Activated CD4-positive, alpha-beta T cell treated with anti-CD3 and anti-CD28 coated beads, Interleukin-2, amount 10 ng/mL, durations not matched to agents 24 days and 14 days (primary cell): ENCODE measurements at places on chromosomes 5 and 9. TPM values are rescaled to one million over a fixed set of nuclear protein-coding genes. Genes with fewer than 3 reads are reported as not detected.

Gene SLC36A2
- not detected in 2 replicates for total RNA-seq

Gene KCNMB1
- 0.07 TPM in 1 of 2 replicates, not detected in the other for total RNA-seq

- no peaks in the 10 kb centered on the region for H3K27me3 ChIP-seq
- H3K4me1 ChIP-seq = no peaks in the 10 kb centered on the region
- no peak overlapping the region for H3K27ac ChIP-seq
- H3K4me3 ChIP-seq = no peak overlapping the region
These were observed 349.2 kb upstream of the CDH9 start for GRCh38 chr5:27387535-27388073.

DNA sequence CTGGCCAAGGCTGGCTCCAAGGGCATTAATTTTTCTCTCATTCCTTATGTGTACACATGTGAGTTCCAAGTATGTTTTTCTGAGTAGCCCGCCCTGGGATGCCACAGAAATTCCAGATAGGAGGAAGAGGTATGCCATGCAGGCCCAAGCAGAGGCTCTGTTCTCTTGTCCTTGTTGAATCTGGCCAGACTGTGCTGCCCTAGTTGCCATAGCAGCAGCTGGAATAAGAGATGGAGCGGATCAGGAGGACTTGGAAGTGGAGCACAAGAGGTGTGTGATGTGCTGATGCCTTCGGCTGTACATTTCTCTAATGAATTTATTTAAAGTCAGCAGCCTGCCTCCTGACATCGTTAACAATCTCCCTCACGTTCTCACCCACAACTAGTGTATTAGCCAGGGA, 235.6 kb upstream of the RPS23 start:
- H3K27ac ChIP-seq = no peak overlapping the region
- H3K36me3 ChIP-seq = no peaks in the 10 kb centered on the region
- H3K27me3 ChIP-seq = peaks cover 1% of the 10 kb centered on the region
- H3K4me1 ChIP-seq = peaks cover 6% of the 10 kb centered on the region
- no peak for DNase-seq
- H3K4me3 ChIP-seq = no peak overlapping the region

GRCh38 chr5:61860978-61861377, 445.0 kb upstream of the KIF2A start:
- no peaks in the 10 kb centered on the region for H3K36me3 ChIP-seq
- DNase-seq = no peak
- H3K4me3 ChIP-seq = no peak overlapping the region
- no peak overlapping the region for H3K27ac ChIP-seq
- no peaks in the 10 kb centered on the region for H3K27me3 ChIP-seq

Gene SH3GL2
- total RNA-seq = not detected in 2 replicates

DNA sequence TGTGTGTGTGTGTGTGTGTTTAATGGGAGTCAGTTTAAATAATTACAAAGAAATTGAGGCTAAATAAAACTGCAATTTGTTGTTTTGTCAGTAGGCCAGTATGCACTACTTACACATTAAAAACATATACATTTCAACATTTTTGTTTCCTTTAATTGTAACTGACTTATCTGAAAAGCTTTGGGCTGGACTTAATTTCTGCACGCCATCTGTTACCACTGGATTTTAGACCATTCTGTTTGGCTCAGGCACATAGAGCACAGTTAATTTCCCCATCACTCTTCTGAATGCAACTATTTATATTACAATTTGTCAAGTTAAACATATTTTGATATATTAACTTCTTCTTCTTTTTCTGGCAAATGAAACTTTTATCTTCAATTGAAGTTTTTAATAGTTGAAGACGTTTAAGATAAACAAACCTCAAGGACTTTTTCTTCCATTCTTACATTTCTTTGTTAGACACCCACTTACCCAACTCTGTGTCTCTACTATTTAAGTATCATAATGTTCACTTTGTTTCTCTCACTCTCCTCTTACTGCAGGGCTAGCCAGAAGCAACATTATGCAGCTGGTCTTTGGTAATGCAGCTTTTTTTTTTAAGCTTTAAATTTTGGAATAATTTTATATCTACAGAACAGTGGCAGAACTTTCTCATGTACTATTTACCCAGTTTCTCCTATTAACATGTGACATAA, 253.4 kb upstream of the ANKH start:
- DNase-seq = no peak
- H3K36me3 ChIP-seq = no peaks in the 10 kb centered on the region
- H3K27me3 ChIP-seq = no peaks in the 10 kb centered on the region

GRCh38 chr9:77808751-77809081, 160.6 kb upstream of the GNA14 start:
- H3K4me1 ChIP-seq = peaks cover 24% of the 10 kb centered on the region
- peaks cover 23% of the 10 kb centered on the region for H3K36me3 ChIP-seq
- H3K27ac ChIP-seq = peak overlapping the region; percentile 66
- no peaks in the 10 kb centered on the region for H3K27me3 ChIP-seq
- H3K4me3 ChIP-seq = no peak overlapping the region

Gene IFNA1
- not detected in 2 replicates for total RNA-seq

Gene FBLL1
- total RNA-seq = not detected in 2 replicates

Gene KIF12
- total RNA-seq = not detected in 2 replicates

Gene RAI14
- 2.6 and 5.1 TPM in 2 replicates for total RNA-seq

Gene SETD9
- total RNA-seq = 15.9 and 17.0 TPM in 2 replicates

Gene PDLIM4
- 0.72 and 0.78 TPM in 2 replicates for total RNA-seq

- no peak overlapping the region for H3K27ac ChIP-seq
- H3K4me1 ChIP-seq = peaks cover 3% of the 10 kb centered on the region
- H3K4me3 ChIP-seq = no peak overlapping the region
These were observed 64.5 kb downstream of the STARD4 start for GRCh38 chr5:111447822-111448221.

DNA sequence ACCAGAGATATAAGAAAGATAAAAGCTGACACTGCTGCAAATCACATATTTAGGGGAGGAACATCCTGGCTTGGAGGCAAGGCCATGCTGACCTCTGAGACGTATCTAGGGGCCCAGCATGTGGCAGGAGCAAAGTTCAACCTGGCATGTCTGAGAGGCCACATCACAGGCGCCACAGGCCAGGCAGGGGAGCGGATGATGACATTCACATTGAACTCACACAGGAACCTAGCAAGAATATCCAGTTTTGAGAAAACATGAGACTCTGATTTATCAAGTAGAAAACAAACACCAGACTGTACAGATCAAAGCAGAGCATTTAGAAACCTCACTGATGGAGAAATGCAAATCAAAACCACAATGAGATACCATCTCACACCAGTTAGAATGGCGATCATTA, 64.2 kb upstream of the STK32A start:
- H3K27me3 ChIP-seq = no peaks in the 10 kb centered on the region
- H3K4me1 ChIP-seq = peaks cover 4% of the 10 kb centered on the region
- no peak for DNase-seq
- no peak overlapping the region for H3K4me3 ChIP-seq

Gene NDUFB6
- total RNA-seq = 46.9 and 47.1 TPM in 2 replicates

Gene ELAVL2
- total RNA-seq = not detected in 2 replicates

GRCh38 chr5:82178378-82178777, 99.8 kb downstream of the RPS23 start:
- no peak overlapping the region for H3K4me3 ChIP-seq
- no peaks in the 10 kb centered on the region for H3K27me3 ChIP-seq

Gene DRD1
- total RNA-seq = 0.07 TPM in 1 of 2 replicates, not detected in the other

Gene LHX3
- total RNA-seq = not detected in 2 replicates

- H3K4me1 ChIP-seq = no peaks in the 10 kb centered on the region
- no peak overlapping the region for H3K27ac ChIP-seq
- no peaks in the 10 kb centered on the region for H3K27me3 ChIP-seq
- no peaks in the 10 kb centered on the region for H3K36me3 ChIP-seq
These were observed 23.1 kb downstream of the GALNT12 start for GRCh38 chr9:98830554-98830953.

- DNase-seq = no peak
- no peaks in the 10 kb centered on the region for H3K27me3 ChIP-seq
- H3K27ac ChIP-seq = no peak overlapping the region
- H3K36me3 ChIP-seq = no peaks in the 10 kb centered on the region
- no peak overlapping the region for H3K4me3 ChIP-seq
These were observed 268.9 kb upstream of the TYRP1 start for GRCh38 chr9:12424243-12424642.

Gene DCANP1
- total RNA-seq = not detected in 2 replicates

- H3K36me3 ChIP-seq = no peaks in the 10 kb centered on the region
- no peak overlapping the region for H3K4me3 ChIP-seq
- H3K27me3 ChIP-seq = no peaks in the 10 kb centered on the region
- no peak overlapping the region for H3K27ac ChIP-seq
- DNase-seq = no peak
These were observed 57.5 kb downstream of the COL27A1 start for GRCh38 chr9:114212826-114213225.

- no peak overlapping the region for H3K4me3 ChIP-seq
- peaks cover 5% of the 10 kb centered on the region for H3K36me3 ChIP-seq
- peaks cover under 1% of the 10 kb centered on the region for H3K27me3 ChIP-seq
- H3K4me1 ChIP-seq = peaks cover 46% of the 10 kb centered on the region
- peak; percentile 90 for DNase-seq
These were observed 16.9 kb downstream of the IL5 start for GRCh38 chr5:132526290-132526973.

Gene RETREG1
- 21.1 and 21.5 TPM in 2 replicates for total RNA-seq

GRCh38 chr5:135543485-135544304, 7.9 kb upstream of the NEUROG1 start:
- no peak for DNase-seq
- H3K4me1 ChIP-seq = peaks cover 9% of the 10 kb centered on the region
- H3K27me3 ChIP-seq = peaks cover 88% of the 10 kb centered on the region
- H3K27ac ChIP-seq = no peak overlapping the region
- peaks cover 2% of the 10 kb centered on the region for H3K36me3 ChIP-seq

GRCh38 chr9:109471475-109472393, 26.4 kb downstream of the PTPN3 start:
- DNase-seq = no peak
- peaks cover 18% of the 10 kb centered on the region for H3K27me3 ChIP-seq
- no peak overlapping the region for H3K4me3 ChIP-seq
- no peaks in the 10 kb centered on the region for H3K36me3 ChIP-seq

Gene NTNG2
- 1.6 and 1.7 TPM in 2 replicates for total RNA-seq

- no peaks in the 10 kb centered on the region for H3K27me3 ChIP-seq
- H3K4me1 ChIP-seq = no peaks in the 10 kb centered on the region
- H3K4me3 ChIP-seq = no peak overlapping the region
- H3K36me3 ChIP-seq = no peaks in the 10 kb centered on the region
These were observed 135.6 kb downstream of the ACTL7B start for GRCh38 chr9:108720191-108720642.

DNA sequence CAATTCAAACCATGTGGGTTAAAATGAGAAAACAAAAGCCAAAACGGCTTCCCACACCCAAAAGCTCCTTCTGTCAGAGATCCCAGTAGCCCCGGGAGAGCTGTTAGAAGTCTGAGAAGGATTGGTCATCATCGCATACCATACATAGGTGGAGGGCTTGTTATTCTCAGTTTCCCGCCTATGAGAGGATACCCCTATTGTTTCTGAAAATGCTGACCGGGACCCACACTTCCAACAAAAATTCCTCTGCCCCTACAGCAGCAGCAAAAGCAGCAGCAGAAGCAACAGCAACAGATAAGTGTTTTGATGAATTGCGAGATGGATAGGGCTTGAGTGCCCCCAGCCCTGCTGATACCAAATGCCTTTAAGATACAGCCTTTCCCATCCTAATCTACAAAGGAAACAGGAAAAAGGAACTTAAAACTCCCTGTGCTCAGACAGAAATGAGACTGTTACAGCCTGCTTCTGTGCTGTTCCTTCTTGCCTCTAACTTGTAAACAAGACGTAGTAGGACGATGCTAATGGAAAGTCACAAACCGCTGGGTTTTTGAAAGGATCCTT, at the start of gene TEK:
Gene TEK (plus strand): TSS at position 245 of the 561 bp plus-strand sequence. CDS start 366 bp downstream, outside the sequence.
- no peak for DNase-seq
- H3K4me3 ChIP-seq = no peak within 1 kb of the TSS
- no peaks in the 10 kb centered on the region for H3K36me3 ChIP-seq
- peaks cover 3% of the 10 kb centered on the region for H3K27me3 ChIP-seq

DNA sequence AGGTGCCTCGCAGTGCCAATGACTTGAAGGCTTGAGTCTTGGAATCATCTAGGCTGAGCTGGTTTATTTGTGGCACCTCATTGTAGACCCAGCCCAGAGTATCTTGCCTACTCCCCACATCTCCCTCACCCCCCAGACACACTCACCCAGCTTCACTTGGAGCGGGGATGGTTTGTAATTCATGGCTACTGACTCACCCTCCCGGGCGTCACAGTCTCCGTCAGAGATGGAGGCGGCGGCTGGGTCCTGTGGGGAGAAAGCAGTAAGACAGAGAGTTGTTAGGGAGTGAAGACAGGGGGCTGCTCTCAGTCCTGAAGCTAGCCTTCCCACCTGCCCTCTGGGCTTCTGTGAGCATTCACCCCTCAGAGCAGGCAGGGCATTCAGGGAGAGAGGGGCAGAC, 29.0 kb upstream of the MYORG start:
- no peaks in the 10 kb centered on the region for H3K27me3 ChIP-seq
- no peaks in the 10 kb centered on the region for H3K36me3 ChIP-seq
- no peak overlapping the region for H3K4me3 ChIP-seq
- H3K27ac ChIP-seq = no peak overlapping the region

- DNase-seq = no peak
- H3K4me1 ChIP-seq = peaks cover 5% of the 10 kb centered on the region
- peaks cover 4% of the 10 kb centered on the region for H3K36me3 ChIP-seq
- H3K4me3 ChIP-seq = no peak overlapping the region
- no peak overlapping the region for H3K27ac ChIP-seq
These were observed 133.4 kb upstream of the SPEF2 start for GRCh38 chr5:35484241-35484640.

DNA sequence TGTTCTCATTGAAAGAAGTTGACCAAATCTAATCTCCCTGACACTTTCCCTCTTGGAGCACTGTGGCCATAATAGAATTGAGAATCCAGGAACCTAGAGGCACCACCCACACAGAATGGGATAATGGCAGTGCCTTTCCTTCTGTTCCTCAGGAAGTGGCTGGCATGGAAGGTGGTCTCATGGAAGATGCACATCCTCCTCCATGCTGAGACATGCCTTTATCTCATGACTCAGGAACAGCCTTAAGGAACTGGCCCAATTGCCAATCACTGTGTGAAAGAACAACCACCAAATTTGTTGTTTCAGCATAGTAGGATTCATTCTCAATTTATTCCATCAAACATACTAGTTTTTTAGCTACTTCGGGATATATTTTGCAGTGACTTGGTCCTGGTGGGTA, 137.5 kb upstream of the RASGRF2 start:
- no peak overlapping the region for H3K4me3 ChIP-seq
- peaks cover 27% of the 10 kb centered on the region for H3K36me3 ChIP-seq
- H3K4me1 ChIP-seq = no peaks in the 10 kb centered on the region
- no peak for DNase-seq
- H3K27ac ChIP-seq = no peak overlapping the region

DNA sequence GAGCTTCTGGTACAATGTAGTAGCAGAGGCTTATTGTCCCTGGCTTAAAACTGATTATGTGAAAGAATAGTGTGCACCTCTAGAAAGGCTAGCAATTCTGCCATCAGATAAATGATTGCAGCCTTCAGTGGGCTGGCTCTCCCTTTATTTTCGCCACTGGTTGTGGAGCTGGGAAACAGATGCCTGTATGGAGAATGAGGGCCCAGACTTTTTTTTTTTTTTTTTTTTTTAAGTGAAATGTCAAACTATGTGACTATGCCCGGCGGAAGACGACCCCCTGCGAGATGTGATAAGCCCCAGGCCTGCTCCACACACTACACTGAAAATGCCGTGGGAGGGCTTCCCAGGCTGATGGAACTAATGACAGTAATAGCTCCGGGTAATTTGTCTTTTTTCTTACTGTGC, 28.7 kb downstream of the ISL1 start:
- DNase-seq = no peak
- H3K36me3 ChIP-seq = no peaks in the 10 kb centered on the region
- H3K27me3 ChIP-seq = no peaks in the 10 kb centered on the region
- H3K27ac ChIP-seq = no peak overlapping the region

Gene SUSD3
- total RNA-seq = 38.3 and 40.9 TPM in 2 replicates

Gene INSL6
- not detected in 2 replicates for total RNA-seq
